ENCODE measurements at places on chromosomes 6 and 20.

DNA sequence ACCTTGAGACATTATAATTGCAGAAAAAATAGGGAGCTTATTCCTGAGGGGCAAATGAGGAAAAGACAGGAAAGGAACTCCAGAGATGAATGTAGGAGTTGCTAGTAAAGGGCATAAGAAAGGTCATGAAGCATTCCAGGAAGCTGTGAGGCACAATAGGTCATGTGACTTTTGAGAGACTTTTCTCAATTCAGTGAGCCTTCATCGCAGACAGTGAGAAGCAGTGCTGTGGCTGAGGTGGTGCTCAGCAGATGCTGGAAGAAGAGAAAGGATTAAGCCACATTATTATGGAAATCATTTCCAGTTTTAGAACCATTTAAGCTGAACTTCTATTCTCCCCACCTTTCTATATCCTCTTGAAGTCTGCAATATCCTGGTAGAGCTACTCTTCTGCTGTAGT, 4.1 kb downstream of the SPTLC3 start:
- DNase-seq = no peak

DNA sequence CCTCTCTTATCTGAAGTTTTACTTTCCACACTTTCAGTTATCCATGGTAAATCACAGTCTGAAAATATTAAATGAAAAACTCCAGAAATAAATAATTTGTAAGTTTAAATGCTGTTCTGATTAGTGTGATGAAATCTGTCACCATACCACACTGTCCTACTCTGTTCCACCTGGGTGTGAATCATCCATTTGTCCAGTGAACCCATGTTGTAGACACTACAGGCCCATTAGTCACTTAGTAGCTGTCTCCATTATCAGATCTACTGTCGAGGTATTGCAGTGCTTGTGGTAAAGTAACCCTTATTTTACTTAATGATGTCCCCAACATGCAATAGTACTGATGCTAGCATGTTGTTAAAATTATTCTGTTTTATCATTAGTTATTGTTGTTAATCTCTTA, 29.2 kb upstream of the MMS22L start:
- DNase-seq = no peak

DNA sequence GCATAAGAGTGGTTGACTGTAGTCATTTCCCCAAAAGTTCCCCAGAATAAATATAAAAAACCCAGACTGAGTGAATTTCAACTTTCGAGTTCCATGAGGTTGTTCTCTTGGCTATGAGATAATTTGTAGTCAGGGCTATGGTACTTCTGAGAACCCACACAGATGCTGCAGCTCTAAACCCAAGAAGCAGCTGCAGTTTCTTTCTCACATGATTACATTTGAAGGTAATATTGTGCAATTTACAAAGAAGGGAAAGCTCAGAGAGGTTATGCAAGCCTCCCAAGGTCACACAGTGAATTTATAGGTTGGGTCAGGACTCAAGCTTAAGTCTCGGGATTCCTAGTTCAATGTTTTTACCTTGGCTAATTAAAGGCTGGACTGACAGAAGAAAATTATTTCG, 29.7 kb upstream of the CD93 start:
- DNase-seq = no peak

DNA sequence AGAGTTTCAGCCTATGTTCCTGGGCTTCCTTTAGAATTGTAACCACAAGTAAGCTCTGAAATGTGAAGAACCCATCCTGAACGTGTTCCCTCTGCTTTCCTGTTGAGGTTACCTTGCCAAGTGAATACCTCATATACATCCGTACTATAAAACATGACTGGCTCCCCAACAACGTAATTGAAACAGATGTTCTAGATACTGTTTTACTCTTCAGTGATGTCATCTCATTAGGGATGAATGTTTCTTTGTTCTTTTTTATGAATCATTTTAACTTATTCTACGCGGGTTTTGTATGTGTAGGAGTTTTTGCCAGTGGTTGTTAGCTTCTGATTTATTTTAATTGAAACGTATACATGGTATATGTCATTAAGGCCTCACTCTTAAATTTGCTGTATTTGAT, 166.8 kb downstream of the SAMD5 start:
- DNase-seq = no peak

GRCh38 chr6:100461917-100462705, 2.6 kb downstream of the SIM1 start:
- DNase-seq = no peak

DNA sequence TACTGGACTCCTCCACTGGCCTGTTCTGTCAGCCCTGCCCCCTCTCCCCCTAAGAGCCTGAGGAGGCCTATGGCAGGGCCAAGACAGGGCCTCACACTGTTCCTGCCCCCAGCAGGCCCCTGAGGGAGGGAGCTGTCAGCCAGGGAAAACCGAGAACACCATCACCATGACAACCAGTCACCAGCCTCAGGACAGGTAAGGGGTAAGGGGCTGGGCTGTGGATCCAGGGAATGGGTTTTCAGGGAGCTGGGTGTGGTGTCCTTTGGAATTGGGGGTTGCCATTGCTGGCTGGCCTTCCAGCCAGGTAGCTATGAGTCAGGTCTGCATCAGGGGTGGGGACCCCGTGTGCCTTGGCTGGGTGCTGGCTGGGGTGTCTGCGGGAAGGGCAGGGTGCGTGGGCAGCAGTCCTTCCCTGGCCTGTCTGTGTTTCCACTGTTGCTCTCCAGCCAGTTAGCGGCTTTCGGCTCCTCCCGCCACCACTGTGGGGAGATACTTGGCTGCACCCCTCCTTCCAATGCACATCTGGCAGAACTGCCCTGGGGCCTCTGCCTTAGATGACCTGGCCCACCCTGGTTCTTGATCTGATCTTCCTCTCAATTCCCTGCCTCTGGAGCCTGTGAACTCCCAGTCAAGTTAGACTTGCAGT, 3.9 kb downstream of the SLC29A1 start:
- no peak for DNase-seq

DNA sequence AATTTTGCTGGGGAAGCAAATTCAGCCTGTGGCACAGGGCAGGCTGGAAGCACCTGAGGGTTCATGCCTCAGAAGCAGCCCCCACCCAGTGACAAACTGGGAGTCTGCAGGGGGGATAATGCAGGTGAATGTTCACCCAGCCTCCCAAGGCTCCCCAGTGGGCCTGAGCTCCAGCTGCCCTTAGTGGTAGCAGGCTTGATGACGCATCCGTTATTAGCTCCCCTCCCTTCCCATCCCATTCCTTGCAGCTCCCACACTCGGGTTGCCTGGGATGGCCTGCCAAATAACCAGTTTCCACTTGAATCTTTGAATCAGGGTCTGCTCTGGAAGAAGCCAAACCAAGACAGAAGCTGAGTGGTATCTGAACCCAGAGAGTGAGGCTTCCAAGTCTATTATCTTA, 15.8 kb downstream of the KCNK15 start:
- DNase-seq = no peak

- no peak for DNase-seq
These were observed 868.3 kb downstream of the EYS start for GRCh38 chr6:64838726-64839125.

DNA sequence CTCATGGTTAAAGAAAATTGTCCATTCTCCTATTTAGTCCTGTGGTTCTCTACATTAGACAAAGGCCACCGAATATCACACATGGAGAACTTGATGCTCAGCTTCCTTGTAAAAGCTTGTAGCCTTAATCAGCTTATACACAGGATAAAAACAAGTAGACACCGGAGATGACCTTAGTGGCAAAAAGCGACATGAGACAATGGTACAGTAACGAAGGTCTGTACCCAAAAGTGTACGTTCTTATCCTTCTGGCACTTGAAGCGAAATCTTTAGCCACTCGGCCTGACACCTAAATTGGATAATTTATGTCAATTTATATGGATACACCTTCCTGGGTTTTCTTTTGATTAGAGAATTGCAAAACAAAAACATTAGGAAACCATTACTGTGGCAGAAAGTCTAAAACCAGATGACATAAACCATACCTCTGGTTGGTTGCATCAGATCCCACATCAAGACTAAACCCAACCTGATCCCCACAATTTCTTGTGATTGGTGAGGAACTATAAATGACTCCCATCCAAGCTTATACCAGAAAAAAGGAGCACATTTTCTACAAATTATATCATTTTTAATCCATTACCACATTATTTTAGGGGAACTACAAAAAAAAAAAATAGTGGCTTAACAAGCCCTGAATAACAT, 6.1 kb downstream of the RBM39 start:
- DNase-seq = no peak

GRCh38 chr6:32796848-32797776, 19.7 kb downstream of the HLA-DOB start:
- peak; percentile 31 for DNase-seq

DNA sequence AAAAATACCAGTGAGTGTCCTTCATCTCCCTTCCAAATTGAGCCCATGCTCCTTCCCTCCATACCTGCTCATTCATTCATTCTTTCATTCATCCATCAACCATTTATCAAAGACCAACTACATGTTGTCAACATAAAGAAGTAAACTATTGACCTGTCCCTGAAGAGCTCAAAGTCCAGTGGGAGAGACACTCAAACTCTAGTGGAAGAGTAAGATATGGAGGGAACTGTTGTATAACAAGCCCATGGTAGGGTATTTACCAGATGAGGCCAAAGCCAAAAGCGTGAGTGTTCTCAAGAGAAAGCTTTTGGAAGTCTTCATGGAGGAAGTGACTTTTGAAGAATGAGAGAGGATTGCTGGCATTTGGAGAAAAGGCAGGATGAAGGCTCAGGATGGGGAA, 163.4 kb upstream of the SPACA1 start:
- DNase-seq = no peak

DNA sequence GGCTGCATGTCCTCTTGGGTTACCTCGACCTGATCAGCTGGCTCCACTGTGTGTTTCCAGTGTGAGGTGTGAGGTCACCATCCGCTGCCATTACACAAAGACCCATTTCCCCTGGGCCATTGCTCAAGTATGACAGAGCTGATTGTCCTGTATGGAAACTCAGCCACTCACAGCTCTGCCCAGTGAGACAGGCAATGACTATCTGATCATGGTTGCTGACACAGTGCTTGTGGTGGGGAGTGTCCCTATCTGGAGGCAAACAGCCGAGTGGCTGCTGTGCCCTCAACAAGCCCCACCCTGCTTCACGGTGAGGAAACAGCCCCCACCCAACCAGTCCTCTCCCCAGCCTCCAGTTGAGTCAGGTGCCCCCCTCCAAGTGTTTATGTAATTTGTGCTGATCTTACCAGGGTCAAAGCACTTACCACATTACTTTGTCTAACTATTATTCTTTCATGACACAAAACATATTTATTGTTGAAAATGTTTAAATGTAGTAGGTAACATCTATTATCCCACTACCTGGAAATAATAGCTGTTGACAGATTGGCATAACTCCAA, 11.7 kb upstream of the MAPK13 start:
- no peak for DNase-seq

DNA sequence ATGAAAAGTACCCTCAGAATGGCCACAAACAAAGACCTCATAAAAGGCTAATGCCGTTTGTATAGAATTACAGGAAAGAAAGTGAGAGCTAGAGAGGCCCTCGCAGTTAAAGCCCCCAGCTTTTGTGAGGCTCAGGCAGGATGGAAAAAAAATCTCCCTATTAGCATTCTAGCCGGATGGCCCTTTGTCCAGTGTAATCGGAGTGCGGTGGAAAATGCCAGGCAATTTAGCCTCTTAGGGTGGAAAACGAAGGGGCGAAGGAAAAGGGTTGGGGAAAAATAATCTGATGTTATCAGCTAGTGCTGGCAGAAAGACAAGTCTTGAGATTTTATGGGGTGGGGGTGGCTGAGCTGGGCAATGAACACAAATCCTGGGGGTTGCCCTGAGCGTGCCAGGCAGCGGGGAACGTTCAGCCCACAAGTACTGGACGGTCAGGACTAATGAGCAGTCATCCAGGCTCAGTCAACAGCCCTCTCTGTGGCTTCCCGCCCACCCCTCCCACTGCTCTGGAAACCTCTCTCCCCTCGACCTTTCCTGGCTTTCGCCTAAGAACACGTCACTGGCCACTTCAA, 92.4 kb downstream of the PSMG4 start:
- no peak for DNase-seq

GRCh38 chr6:33320315-33321181, 3.0 kb upstream of the ZBTB22 start:
- DNase-seq = peak; percentile 39

DNA sequence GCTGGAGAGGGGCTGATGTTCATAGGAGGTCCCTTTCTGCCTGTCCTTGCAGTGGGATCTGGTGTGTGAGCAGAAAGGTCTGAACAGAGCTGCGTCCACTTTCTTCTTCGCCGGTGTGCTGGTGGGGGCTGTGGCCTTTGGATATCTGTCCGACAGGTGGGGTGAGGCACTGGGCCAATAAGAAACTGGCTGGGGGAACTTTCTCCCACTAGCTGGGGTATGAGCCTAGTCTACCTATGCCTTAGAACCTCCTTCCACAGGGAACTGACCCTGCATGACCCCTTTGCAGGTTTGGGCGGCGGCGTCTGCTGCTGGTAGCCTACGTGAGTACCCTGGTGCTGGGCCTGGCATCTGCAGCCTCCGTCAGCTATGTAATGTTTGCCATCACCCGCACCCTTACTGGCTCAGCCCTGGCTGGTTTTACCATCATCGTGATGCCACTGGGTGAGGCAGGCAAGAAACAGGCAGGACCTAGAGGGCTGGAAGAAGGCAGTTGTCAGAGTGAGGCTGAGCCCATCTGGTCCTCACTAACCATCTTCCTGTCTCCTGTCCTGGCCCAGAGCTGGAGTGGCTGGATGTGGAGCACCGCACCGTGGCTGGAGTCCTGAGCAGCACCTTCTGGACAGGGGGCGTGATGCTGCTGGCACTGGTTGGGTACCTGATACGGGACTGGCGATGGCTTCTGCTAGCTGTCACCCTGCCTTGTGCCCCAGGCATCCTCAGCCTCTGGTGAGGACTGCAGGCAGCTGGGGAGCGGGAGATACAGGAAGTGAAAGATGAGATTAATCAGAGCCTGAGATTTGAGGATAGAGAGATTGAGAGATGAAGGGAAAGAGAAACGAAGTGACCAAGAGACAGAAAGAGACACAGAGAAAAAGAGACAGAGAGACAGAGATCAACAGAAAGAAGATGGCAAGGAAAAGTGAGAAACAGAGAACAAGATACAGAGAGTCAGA, 1.6 kb downstream of the SLC22A7 start:
- DNase-seq = no peak

- DNase-seq = no peak
These were observed 671.2 kb downstream of the EPHA7 start for GRCh38 chr6:92748131-92748530.
